Small intestine (tissue), 16 donors: ENCODE measurements at places on chromosomes 5 and 9. TPM values are rescaled to one million over a fixed set of nuclear protein-coding genes. Genes with fewer than 3 reads are reported as not detected.

PANK3 gene
- 18.4 TPM for polyA plus RNA-seq

DNA sequence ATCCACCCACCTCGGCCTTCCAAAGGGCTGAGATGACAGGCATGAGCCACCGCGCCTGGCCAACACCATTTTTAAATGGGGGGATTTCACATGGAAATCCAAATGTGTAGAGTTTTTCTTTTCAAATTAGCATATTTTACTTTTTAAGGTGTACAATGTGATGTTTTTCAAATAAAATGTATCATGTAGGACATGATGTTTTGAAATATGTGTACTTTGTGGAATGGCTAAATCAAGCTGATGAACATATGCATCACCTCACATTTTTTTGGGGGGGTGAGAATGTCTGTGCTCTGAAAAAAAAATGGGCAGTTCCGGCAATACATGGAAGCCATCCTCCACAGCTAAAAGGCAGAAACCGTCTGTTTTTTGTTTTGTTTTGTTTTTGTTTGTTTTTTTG is 3.4 kb upstream of the FAF2 start:
- DNase-seq = no peak

- DNase-seq = no peak
Observed at GRCh38 chr9:109242014-109242413, 75.0 kb upstream of the FRRS1L start.

SLCO6A1 gene
- not detected for polyA plus RNA-seq

GRCh38 chr9:96487949-96488348 is 38.0 kb downstream of the HABP4 start:
- no peak for DNase-seq

DNA sequence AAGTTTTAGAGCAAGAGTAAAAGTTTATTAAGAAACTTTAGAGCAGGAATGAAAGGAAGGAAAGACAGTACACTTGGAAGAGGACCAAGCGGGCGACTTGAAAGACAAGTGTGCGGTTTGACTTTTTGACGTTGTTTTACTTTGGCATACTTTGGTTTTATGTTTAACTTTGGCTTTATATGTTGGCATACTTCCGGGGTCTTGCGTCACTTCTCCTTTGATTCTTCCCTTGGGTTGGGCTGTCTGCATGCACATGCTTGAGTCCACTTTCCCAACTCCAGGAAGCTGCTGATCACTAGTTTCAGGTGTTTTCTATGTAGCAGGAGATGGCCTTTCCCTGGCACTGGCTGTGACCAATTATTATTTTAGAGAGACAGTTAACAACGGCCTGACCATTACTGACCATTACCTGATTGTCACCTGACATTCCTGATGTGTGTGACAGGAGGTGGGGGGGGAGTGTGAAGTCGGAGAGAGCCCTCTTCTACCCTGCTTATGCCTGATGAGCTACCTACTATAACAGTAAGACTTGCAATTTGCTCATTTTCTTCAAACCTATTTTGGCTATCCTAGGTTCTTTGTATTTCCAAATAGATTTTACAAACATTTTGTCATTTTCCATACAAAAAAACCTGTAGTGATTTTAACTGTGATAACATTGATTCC is 45.5 kb downstream of the TNFSF8 start:
- DNase-seq = peak; percentile 90

PCDHGC4 gene
- not detected for polyA plus RNA-seq

FAM81B gene
- polyA plus RNA-seq = not detected

GLRA1 gene
- polyA plus RNA-seq = not detected

GRCh38 chr5:138366632-138367382 is 14.3 kb downstream of the KDM3B start:
- DNase-seq = no peak

GRCh38 chr9:33992632-33993031 is 56.1 kb downstream of the UBAP2 start:
- DNase-seq = no peak

- no peak for DNase-seq
Observed at GRCh38 chr9:136494531-136495215, 11.8 kb upstream of the SEC16A start.

- DNase-seq = no peak
Observed at GRCh38 chr5:154782812-154783592, 27.8 kb downstream of the LARP1 start.

SLC45A2 gene
- not detected for polyA plus RNA-seq

SLC6A19 gene
- 56.3 TPM for polyA plus RNA-seq

DNA sequence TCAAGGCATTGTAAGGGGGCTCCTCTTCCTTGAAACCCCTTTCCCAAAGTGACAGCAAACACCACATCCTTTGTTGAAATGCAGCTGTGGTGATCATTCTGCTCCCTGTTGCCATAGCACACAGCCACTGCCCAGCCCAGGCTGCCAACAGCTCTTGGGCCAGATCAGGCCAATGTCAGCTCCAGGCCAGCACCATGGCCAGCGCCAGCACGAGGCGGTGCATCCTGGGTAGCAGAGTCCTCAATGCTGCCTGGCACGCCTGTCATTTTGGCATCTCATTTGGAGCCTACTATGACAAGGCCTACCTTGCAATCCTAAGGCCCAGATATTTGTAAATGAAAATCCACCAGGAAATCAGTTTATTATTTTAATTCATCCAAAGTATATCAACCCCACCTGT is 390.6 kb downstream of the DNAH5 start:
- peak; percentile 8 for DNase-seq

GRCh38 chr5:38968665-38969064 is 105.5 kb downstream of the RICTOR start:
- no peak for DNase-seq

GRCh38 chr5:167245868-167246267 is 1045.6 kb upstream of the WWC1 start:
- no peak for DNase-seq

CARTPT gene
- polyA plus RNA-seq = not detected

MAPK9 gene
- 13.9 TPM for polyA plus RNA-seq

ALDH1A1 gene
- 828 TPM for polyA plus RNA-seq
